Stimulated activated CD8-positive, alpha-beta memory T cell treated with anti-CD3 and anti-CD28 coated beads, Interleukin-4, amount 100 ng/mL, for 1 hour (primary cell): ENCODE measurements at places on chromosomes 12 and 14.

GRCh38 chr14:79101388-79101787, 931.2 kb downstream of the NRXN3 start:
- no peak for DNase-seq

DNA sequence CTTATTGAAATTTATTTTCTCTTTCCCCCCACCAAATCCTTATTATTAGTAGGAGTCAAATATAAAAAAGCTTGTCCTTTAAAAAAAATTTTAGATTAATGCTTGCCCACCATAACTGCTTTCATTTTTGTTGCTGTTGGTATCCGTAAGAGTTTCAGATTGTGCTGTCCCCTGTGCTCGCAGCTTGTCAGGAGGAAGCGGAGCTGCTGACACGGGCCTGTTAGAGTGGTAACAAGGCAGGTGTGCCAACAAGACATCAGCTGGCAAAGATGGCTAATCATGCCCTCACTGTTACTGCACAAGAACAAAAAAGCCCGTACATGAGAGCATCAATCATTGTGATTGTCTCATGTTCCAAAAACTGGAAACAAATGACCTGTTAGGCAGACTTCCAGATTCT, 148.4 kb downstream of the ALG10B start:
- no peak for DNase-seq

DNA sequence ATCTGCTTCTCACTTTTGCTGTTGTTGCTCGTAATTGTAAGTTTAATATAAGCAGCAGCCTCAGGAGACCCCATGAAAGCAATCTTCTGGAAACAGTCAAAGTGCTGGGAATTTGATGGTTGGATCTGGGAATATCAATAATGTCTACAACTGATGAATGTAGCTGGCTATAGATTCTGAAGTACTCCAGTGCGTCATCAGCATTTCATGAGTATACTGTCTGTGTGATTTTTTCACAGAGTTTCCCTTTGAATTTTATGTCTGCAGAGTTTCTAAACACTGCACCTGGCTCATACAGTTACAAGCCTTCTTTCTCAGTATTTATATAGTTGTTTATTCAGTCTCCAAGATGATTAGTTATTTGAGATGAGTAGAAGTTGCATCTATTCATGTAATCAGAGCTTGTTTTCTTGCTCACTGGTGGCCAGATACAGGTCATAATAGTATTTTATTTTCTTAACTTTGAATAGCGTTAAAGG, 222.3 kb downstream of the RAD51B start:
- DNase-seq = no peak

- no peak for DNase-seq
Observed at GRCh38 chr12:18283831-18284230, 22.5 kb downstream of the PIK3C2G start.

GRCh38 chr12:42323856-42324255, 2.0 kb downstream of the ZCRB1 start:
- no peak for DNase-seq

GRCh38 chr14:53190938-53191337, 37.8 kb upstream of the DDHD1 start:
- DNase-seq = no peak

- no peak for DNase-seq
Observed at GRCh38 chr12:122182887-122183587, at the start of gene LRRC43. Gene LRRC43 (plus strand): TSS chr12:122183123. CDS start chr12:122183145, 22 bp downstream.

- no peak for DNase-seq
Observed at GRCh38 chr14:104146651-104147345, 8.4 kb downstream of the KIF26A start.

GRCh38 chr14:100317912-100318808, 5.0 kb upstream of the SLC25A47 start:
- DNase-seq = peak; percentile 54

- no peak for DNase-seq
Observed at GRCh38 chr14:82621881-82622450, 1088.3 kb upstream of the SEL1L start.

DNA sequence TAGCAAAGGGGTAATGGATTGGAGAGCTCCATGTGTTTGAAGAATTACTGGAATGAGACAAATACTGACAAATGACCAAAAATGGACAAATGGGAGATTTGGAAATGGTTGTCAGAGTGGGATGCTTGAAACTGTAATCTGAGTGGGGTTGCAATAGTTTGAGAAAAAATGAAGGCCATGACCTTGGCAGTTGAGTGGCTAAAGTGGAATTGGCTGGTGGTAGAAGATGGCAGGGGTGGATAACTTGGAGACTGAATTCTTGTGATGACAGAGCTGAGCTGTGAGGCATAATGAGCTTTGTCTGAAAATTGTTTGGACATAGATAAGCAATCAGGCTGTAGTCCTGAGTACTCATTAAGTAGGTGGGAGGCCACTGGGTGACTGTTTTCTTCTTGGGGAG, 222.5 kb upstream of the PRICKLE1 start:
- DNase-seq = no peak

- DNase-seq = no peak
Observed at GRCh38 chr14:42111355-42111754, 504.7 kb downstream of the LRFN5 start.

DNA sequence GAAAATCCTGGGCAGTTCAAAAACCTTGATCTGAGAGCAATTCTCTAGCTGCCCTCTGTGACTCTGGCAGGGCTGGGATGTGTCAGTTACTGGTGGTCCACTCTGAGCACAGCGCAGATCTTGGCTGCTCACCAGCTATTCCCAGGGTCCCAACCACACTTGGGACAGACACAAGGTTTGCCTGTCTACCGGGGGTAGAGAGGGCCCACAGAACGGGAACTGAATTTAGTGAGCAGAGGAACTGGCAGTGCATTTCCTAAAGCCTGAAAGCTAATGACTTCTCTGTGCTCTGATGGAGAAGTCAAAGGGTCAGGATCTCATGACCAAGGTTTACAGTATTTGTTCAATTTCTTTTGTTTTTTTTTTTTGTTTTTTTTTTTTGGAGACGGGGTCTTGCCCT, 2.6 kb downstream of the PDE6H start:
- no peak for DNase-seq

GRCh38 chr12:111405149-111405858, 419 bp upstream of the SH2B3 start:
- peak; percentile 96 for DNase-seq
